Activated naive CD8-positive, alpha-beta T cell treated with anti-CD3 and anti-CD28 coated beads for 36 hours (primary cell): ENCODE measurements at places on chromosomes 7 and 10.

DNA sequence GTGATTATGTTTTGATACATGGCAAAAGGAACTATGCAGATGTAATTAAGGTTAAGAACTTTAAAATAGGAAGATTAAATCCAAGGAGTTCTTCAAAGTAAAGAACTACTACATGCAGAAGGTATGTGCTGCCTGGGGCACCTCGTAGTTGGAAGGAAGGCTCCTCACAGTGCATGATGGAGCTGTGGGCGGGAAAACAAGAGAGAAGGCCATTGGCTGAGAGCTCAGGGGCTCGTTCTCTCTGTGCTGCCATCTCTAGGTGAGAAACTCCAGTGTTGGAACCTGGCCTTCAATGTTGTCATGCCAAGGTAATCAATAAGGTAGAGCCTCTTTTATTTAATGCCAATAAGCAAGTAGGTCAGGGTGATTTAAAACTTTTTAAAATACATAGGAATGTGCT is 391.4 kb upstream of the ETV1 start:
- DNase-seq, result no peak

GRCh38 chr7:55133630-55134358 is 115.0 kb downstream of the EGFR start:
- DNase-seq, result no peak

DNA sequence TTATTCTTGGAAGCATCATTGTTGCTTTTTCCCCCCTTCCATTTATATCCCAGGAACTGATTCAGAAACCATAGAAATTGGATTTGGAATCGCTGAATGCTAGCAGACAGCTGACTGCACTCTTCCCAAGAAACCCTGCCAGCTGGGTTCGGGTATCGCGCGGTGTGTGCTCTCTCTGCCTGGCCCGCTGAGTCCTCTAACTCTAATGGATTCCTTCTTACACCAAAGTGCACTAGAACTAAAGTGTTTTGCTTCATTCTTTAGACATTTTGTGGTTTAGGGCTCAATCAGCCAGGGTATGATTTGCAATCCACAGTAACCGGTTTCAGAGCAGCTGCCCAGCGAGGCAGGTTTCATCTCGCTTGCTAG is 92.2 kb downstream of the EGFR start:
- DNase-seq, result no peak

- no peak for DNase-seq
Observed at GRCh38 chr10:48506147-48506917, 98.5 kb downstream of the ARHGAP22 start.

DNA sequence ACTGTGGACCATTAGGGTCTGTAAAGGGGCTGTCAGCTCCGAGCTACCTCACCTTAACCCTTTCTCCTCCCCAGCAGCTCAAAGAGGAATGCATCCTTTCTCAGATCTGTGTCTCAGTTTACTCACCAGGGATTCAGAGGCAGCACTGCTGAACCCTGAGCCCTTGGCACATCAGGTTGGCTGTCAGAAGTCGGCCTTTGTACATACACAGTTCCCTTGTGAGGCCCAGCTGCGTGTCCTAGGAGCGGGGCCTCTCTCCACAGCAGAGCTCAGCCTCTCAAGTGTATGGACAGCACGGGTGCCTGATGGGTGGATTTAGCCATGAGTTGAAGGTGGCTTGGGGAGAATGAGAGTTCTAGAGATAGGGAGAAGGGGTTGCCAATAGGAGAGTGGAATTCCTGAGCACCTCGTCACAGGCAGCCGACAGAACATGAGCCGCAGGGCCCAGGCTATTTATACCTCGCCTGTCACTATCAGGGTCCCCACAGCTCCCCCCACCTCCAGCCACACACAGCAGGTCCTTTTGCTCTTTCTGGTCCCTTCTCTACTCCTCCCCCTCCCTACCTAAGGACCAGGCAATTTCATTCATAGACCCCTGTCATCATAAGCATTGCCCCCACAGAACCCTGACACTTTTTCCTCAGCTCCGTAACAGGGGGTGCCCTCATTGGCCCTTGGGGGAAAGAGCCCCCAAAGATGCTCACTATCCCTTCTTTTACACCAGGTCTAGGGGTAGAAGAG is 2.1 kb upstream of the FLNC start:
- no peak for DNase-seq

DNA sequence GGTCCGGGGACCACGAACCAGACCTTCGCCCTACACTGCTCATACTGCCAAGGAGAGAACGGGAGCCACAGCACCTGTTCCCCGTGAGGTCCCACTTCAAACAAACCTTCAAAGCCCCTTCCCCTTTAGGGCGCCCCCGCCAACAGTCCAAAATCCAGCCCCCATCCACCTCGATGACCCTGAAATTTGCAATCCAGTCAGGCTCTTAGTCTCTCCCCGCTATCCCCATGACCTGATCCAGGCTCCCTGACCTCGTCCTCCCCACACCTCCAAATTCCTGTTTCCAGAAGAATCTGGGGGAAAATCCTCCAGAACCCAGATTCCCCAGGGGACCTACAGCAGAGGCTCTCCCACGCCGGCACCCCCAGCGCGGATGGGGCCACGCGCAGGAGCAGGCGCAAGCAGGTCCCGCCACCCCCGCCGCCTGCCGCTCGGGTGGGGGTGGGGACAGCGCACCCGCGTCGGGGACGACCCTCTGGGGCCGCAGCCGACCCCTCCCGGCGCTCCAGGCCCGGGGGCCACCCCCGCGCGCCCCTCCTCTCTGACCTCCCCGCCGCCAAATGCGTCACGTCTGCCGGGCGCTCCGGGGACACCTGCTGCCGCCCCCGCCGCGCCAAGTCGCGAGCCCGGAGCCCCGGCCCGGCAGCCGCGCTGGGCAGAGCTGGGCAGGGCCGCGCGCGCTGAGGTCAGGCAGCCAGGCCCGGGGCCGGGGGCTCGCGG is 753 bp downstream of the CAMK2B start:
- no peak for DNase-seq

GRCh38 chr10:103476046-103476768 is 2.8 kb downstream of the CALHM3 start:
- no peak for DNase-seq

- DNase-seq, result no peak
Observed at GRCh38 chr7:148850564-148850963, 33.5 kb downstream of the EZH2 start.

DNA sequence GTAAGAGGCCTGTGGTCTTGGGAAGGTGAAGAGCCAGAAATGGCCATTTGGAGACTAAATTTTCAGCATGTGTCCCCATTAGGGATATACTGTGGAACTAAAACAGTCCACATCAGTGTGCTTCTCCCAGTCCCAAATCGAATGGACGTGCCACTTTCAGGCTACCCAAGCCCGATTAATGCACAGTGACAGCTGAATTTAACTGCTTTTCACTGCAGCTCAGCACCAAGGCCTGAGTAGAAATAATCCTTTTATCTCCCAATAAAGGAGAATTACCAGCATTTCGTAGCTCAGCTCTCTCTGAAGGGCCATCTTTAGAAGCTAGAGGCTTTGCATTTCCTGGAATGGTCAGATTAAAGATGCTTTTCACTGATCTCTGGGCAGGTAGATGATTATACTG is 183.3 kb downstream of the NPSR1 start:
- DNase-seq, result no peak

DNA sequence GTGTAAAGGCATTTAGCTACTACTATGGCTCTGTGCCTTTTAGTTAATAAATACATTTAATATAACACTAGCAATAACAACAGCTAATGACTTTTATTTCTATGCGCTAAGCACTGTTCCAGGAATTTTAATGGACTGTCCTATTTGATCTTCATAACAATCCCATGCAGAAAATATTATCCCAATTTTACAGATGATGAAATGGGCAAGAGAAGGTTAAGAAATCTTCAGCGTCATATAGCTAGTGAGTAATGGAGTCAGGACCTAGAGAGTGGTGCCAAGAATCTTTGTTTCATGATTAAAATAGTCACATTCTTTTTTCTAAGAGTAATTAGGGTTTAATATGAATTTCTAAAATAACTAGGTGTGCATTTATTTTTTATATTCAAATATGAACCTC is 32.4 kb downstream of the ACTA2 start:
- DNase-seq, result no peak

DNA sequence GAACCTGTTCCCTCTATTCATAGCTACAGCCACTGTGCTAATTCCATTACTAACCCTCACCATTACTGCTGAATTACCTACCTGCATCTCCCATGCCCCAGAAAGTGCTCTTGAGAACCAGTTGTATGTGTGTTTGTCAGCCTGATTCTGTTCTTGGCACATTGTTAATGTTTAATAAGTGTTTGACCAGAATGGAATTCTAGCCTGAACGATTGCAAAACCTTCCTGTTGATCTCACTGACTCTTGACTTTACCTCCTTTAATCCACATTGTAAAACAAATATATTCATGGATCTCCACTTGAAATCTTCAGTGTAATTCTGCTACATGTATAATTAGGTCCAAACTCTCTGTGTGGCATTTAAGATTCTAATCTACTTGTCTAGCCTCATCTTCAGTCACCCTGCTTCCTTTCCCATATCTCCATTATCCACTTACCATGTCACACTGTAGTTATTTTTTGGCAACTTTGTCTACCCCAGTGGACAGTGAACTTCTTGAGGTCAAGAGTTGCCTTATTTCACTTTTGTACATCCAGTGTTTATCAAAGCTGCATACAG is 4.9 kb downstream of the ZNF277 start:
- no peak for DNase-seq

- no peak for DNase-seq
Observed at GRCh38 chr10:70456164-70456563, 14.7 kb upstream of the NODAL start.

DNA sequence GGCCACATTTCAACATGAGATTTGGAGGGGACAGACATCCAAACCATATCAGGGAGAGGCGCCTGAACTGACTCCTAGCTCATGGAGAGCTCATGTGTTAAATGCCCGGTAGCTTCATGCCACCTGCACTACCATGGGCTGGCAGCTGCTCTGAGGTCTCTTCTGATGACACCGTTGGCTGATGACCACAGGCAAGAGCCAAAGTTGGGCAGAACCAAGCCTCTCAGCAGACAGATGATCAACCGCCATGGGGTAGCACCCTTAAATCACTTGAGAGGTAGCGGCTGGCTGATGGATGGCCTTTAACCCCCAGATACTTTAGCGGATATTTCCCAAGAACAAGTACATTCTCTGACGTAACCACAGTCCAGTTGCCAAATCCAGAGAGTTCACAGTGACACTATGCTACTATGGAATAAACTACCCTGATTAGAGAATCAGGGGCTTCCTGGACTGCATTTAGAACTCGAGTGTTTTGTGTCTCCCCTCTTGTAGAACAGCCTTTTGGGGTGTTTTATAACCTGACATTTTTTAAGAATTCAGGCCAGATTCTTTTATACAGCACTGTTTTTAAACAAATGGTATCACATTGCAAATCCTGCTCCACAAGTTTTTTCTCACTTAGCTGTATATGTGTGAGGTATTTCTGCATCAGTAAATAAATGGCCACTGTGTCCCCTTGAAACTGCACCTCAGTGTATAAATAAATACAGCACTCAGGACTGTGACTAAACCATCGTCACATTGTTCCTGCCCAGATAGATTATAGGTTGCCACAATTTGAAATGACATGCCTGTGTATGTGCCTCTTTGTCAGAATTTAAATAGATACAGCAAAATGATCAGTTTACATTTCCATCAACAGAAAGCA is 30.8 kb upstream of the DRGX start:
- no peak for DNase-seq

GRCh38 chr7:84042110-84042539 is 152.5 kb downstream of the SEMA3A start:
- DNase-seq, result no peak
